D721Med (cell line): ENCODE measurements at places on chromosomes 13 and 19.

GRCh38 chr13:41312176-41312500, 1.1 kb downstream of the NAA16 start:
- no peak for DNase-seq

GRCh38 chr13:102399791-102400674, 1.8 kb downstream of the FGF14 start:
- DNase-seq = no peak

DNA sequence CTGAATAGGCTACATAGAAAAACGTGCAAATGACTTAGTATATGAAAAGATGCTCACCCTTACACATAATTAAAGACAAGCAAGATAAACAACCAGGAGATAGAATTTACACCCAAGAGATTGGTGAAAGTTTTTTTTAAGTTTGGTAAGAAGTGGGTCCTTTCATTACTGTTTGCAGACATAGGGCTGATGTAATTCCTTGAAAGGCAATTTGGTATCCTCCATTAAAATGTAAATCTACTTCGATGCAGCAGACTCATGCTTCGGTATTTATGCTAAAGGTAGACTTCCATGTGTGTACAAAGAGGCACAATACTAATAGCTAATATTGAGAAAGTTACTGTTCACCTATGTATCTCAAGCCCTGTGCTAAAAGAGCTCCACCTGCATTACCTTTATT, 33.5 kb downstream of the CNMD start:
- DNase-seq = no peak

DNA sequence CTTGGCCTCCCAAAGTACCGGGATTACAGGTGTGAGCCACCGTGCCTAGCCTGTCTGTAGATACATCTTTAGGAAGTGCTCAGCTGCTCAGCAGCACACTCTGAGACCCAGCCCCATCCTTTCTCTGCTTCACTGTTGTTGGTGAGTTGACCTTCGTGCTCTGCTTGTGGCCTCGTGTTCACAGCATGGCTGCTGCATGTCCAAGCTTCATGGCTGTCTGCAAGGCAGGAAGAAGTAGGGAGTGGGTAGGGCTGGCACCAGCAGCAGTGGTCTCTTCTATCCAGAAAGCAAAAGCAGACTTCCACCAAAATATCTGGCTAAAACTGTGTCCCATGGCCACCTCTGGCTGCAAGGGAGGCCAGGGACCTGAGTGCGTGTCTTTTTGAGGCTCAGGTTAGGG, 14.2 kb downstream of the B3GNT8 start:
- no peak for DNase-seq

GRCh38 chr13:35843272-35843671, 287.9 kb downstream of the DCLK1 start:
- DNase-seq = no peak

DNA sequence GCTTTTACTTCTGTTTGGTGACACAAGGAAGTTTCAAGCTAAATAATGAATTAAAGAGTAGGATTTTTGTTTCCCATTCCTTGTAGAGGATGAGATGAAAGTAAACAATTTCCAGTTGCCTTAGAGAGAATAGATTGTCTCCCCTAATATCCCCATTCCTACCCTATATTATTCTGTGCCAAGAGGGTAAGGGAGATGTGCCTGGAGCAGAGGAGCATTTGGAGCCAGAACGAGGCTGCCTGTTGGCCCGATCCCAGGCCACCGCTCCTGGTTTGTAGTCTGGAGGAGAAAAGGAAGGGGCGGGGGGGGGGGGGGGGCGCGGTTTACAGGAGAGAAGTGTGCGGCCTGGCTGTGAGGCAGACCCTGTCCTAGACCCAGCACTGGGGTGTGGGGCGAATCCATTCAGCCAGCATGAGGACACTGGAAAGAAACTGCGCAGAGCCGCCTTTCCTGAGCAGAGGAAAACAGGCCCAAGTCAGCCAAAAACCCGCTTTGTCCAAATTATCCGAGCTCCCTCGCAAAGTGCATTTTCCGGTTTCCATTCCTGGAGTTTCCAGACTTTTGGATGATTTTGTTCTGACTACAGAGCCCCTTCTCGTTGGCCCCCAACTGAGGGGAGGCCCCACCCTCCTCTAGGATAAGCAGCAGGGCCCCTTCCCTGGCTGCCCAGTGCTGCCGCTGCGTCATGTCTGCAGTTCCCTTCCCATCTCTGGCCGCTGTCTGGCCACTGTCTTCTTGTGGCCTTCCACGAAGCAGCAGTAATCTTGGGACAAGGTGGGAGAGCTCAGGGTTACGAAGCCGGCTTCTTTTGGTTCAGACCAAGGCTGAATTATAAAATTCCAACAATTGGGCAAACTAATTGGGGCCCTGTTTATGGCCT, 23.0 kb downstream of the NFIX start:
- no peak for DNase-seq

DNA sequence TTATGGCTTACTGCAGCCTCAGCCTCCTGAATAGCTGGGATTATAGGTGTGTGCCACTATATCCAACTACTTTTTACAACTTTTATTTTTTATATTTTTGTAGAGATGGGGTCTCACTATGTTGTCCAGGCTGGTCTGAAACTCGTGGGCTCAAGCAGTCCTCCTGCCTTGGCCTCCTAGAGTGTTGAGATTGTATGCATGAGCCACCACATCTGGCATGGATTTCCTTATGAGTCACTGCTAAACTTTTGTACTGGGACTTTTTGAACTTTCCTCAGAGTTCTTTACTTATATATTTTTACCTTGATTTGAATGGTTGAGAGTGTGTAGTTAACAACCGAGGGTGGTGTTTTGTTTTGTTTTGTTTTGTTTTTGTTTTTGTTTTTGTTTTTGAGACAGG, 33.4 kb downstream of the DNAJC3 start:
- no peak for DNase-seq

- no peak for DNase-seq
Measured at GRCh38 chr19:41784743-41785142, 11.6 kb upstream of the CEACAM3 start.

- DNase-seq = no peak
Measured at GRCh38 chr13:100196375-100196774, 107.5 kb downstream of the PCCA start.

DNA sequence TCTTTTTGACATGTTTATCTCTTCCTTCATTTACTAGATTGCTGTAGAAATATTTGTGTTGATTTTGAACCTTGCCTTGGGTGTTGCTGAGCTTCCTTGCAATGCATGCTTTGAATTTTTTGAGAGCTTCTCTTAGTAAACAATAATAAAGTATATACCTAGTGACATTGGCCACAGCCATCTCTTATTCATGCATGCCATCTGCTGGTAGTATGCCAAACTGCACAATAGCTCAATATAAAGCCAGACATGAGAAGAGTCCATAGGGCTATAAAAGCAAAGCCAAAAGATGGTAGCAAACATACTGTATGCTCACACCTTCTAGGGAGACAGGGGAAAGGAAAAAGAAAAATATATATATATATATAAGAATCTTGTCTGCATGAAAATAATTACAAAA, 18.9 kb upstream of the ZSCAN5A start:
- DNase-seq = no peak

DNA sequence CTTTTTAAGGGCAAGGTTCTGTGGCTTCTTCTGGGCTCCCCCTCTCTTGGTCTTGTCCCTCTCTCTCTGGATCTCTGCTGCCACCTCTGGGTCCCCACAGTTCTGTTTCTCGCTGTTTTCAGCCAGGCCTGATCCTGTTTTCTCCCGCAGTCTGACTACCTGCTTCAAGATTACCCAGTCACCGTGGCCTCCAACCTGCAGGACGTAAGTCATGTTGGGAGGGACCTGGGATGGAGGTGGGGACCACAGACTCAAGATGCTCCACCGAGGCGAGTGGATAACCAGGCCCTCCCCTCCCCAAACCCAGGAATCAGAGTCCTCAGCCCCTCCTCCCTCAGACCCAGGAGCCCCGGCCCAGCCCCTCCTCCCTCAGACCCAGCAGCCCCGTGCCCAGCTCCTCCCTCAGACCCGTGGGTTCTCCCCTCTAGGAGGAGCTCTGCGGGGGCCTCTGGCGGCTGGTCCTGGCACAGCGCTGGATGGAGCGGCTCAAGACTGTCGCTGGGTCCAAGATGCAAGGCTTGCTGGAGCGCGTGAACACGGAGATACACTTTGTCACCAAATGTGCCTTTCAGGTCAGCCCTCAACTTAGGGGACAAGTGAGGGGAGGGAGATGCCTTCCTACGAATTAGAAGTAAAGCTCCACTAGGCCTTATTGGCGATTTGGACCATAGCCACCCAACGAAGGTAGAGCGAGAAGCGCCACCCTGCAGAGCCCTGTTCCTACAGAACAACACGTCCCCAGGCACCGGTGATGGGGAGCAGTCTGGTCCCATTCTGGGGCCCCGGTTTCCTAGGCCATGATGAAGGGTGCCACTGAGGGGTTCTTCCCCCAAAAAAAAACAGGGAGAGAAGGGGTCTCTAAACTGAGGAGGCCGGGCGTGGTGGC, 2.2 kb downstream of the FLT3LG start:
- DNase-seq = peak; percentile 84

DNA sequence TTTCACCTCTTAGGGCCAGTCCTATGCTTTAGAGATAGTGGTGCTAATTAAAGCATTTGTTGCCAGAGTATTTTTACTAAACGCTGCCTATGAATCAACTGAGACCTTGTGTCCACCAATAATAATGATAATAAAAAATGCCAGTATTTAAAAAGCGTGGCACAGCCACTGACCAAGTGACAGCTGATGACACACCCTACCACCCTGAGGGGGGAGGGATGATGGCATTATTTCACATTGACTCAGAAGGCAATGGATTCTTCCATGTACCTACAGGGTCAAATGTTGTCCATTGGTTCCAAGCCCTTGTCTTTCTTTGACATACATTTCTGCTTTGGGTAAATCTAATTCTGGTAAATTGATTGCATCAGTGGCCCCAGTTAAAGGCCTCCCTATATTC, 384.4 kb downstream of the DLEU7 start:
- no peak for DNase-seq

GRCh38 chr13:26424181-26424580, 133.3 kb upstream of the WASF3 start:
- no peak for DNase-seq

- no peak for DNase-seq
Measured at GRCh38 chr19:35307931-35308330, 16.0 kb downstream of the MAG start.

- DNase-seq = no peak
Measured at GRCh38 chr19:9323557-9323918, 441 bp upstream of the ZNF559 start.

- DNase-seq = no peak
Measured at GRCh38 chr19:7877249-7877836, 3.2 kb upstream of the PRR36 start.

DNA sequence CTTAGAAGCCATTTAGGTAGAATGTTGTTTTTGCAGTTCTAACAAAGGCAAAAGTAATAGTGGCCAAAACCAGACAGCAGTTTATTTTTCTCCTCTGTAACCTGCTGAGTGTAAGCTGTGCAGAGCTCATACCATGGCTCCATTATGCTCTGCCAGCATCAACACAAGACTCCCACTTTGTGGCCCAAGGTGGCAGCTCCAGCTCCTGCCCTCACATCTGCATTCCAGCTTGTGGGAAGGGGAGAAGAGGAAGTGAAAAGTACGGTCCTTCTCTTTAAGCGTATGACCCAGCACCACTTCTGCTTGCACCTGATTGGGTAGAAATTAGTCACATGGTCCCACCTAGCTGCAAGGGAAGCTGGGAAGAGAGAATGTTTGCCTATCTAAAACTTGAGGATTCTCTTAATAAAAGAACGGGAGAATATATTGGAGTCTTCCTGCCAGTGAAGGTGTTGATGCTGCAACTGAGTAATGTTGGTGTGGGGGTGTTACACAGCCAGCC, 19.2 kb downstream of the ADGRE1 start:
- DNase-seq = no peak

DNA sequence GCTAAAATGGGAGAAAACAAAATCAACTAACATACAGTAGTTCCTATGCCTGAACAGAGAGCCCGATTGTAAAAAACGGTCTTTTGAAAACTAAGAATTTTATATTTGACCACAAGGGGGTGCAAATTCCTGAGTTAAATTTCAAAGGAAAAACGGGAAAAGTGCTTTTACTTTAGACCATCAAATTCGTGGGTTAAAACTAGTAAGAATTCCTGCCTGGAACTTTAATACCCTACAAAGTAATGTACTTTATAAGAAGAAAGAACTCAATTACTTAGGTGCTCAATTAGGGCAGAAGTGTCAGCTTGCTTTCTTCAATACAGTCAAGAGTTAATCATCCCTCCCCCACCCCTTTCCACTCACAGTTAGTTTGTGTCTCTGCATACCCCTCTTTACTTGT, 69.8 kb downstream of the KCNRG start:
- DNase-seq = peak; percentile 31

DNA sequence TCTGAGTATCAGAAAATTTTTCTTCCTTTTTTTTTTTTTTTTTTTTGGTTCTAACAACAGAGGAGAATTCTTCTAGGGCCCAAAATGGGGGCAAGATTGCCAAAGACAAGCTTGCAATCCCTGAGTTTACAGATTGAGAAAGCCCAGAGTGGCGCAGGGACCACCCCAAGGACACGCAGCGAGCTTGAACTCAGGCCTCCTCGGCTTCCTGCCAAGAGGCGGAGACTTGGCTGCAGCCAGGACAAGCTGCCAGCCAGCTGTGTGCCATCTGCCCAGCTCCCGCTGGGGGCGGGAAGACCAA, 506 bp upstream of the MRPL34 start:
- DNase-seq = no peak

DNA sequence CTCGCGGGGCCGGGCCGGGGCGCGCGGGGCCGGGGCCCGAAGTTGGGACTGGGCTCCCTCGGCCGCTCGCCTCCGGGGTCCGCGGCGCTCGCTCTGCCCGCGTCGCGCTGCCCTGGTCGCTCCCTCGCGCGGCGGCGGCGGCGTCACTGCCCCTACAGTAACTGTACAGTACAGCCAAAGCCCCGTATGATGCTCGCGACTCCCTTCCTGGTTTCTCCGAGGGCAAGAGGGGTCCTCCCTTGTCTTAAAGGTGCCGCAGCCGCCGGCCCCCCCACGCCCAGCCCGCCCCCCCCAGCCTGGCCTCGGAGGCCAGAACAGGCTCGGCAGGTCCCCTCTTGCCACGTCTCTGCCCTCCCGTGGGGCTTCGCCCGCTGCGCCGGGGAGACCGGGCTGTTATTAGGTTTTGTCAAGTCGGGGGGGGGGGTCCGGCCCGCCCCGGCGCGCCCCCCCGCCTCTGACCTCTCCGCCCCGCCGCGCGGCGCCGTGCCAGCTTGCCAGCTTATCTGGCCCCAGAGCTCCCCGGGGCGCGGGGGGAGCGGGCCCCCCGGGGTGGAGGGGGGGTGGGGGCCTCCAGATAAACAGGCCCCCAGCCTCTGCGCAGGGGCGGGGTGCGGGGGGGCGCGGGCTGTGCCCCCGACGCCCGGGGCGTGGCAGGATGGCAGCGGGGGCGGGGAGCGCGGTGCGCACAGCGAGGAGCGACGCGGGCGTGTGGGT, at the start of gene ZBTB7A:
TSS of gene ZBTB7A (minus strand) at position 218 of the 714 bp plus-strand sequence. CDS start 11,667 bp downstream, outside the sequence.
- DNase-seq = peak; percentile 72
